Lower lobe of right lung (tissue), 2 donors: ENCODE measurements at places on chromosomes 12 and 14. TPM values are rescaled to one million over a fixed set of nuclear protein-coding genes. Genes with fewer than 3 reads are reported as not detected.

DNA sequence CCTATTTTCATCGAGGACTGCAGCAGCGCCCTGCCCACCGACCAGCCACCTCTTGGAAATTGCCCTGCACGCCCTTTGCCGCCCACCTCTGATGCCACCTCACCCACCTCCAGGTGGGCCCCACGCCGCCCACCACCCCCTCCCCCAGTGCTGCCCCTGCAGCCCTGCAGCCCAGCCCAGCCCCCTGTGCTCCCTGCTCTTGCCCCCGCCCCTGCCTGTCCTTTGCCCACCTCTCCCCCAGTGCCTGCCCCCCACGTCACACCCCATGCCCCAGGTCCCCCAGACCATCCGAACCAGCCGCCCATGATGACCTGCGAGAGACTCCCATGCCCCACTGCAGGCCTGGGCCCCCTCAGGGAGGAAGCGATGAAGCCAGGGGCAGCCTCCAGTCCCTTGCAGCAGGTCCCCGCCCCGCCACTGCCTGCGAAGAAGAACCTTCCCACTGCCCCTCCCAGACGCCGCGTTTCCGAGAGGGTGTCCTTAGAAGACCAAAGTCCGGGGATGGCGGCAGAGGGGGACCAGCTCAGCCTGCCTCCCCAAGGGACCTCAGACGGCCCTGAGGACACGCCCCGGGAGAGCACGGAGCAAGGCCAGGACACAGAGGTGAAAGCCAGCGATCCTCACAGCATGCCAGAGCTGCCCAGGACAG lies 96.5 kb downstream of the LGMN start:
- peak; percentile 89 for DNase-seq

GRCh38 chr12:76173756-76174155 lies 89.3 kb upstream of the NAP1L1 start:
- DNase-seq: no peak

DNA sequence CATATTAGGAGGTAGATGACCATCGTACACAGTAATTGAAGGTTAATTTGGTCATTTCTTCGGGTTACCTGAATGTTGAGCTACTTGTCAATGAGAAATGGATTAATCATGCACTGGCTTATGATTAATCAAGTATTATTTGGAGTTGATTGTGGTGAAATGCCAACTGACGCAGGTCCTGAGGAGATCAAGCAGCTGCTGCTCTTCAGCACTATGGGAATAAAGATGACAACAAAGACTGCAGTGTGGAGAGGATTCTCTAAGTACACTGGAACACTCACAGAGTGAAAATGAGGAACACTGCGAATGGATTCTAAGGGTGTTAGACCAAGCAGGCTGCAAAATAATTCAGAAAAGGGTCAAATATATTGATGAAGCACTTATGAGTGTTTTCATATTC lies 202.8 kb upstream of the DIO2 start:
- DNase-seq: no peak

- no peak for DNase-seq
Observed at GRCh38 chr12:109599087-109599486, 25.5 kb downstream of the MVK start.

DNA sequence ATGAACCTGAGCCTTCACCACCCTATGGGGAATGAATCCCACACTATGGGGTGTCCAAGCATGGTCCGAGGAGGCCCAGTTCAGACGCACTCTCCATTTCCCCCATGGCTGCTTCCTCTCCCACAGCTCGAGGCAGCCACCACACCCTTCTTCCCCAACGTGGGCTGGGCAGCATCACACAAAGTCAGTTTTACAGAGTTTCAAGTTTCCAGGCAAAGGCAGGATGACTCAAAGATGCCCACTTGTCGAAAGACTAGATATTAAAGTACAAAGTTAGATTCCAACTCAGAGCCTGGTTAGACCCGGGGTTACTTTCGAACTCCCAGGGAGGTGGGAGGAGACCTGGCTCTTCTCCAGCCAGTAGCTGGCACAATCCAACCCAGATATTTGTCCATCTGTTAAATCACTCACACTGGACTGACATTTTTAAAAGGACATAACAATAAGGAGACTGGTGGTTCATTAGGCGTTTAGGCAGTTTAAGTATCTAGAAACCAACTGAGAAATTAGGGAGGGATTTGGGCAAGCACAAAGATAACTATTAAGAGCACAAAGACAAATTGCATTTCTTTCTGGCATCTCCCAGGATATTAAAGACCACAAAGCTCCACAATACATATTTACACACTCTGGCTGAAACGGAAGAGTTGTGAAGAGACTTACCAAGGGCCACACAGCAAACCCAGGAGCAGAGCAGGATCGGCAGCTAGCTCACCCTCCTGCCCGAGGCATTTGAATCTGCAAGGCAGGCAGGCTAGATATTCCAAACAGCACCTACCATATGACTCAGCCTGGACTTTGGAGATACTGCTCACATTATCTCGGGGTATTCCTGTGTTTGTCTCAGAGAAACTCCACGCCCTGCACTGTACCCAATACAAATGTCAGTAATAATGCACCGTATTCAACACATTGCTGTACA lies 34.8 kb downstream of the TMCC3 start:
- no peak for DNase-seq

DNA sequence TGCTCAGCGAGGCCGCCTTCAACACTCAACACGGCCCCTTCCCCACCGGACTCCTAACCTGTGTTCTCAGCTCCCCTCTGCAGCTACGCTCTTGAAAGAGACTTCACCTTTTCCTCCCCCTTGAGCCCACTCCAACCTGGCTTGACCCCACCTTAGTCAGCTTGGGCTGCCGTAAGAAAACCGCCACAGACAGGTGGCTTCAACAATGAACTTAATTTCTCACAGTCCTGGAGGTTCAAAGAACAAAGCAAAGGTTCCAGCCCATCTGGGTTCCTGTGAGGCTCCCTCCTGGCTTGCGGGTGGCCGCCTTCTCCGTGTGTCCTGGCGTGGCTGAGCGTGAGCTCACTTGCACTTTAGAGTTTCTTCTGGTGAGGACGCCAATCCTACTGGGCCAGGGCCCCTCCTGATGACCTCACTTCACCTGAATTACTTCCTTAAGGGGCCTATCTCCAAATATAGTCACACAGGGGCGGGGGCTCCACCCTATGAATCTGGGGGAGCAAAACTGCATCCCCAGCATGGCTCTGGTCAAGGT lies 138.8 kb downstream of the CALM1 start:
- DNase-seq: peak; percentile 38

Gene GALNT9
- total RNA-seq: not detected

- no peak for DNase-seq
Observed at GRCh38 chr12:25806271-25806670, 152.2 kb upstream of the RASSF8 start.

DNA sequence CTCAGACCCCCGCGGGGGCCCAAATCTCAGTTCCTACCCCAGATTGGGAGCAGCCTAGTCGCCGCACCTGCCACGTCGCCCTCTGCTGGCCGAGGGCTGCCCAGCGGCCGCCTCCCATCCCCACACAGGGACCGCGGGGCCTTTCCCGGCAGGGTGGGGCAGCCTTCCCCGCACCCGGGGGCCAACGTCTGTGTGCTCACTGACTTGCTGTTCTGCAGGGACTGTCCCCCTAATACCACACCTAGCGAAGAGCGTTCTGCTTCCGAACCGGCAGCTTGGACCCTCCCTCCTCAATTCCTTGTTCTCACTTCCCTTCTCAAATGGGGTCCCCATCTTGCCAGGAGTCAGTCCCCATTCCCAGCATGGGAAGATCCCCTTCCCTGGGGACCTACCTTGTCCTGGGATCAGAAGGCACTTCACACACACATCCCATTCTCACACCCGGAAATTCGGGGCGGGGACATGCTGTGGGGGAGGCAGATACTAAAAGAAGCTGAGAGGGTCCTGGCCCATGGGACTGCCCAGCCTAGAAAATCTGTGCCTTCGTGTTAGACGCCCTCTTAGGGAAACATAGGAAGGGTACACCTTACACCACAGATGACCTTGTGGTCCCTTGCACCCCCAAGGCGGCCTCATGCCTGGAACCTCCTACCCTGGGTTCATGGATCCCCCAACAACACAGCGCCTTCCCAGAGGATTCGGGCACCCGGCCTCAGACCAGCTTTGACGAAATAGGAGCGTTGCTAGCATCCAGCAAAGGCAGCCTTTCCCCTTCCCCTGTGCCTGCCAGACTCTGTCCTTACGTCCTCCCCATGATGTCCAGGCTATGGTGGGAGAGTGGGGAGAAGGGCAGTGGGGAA lies 16.4 kb downstream of the ACVRL1 start:
- DNase-seq: peak; percentile 77

GRCh38 chr12:57611827-57612710 lies 834 bp downstream of the ARHGEF25 start:
- no peak for DNase-seq

Gene PIWIL1
- not detected for total RNA-seq

DNA sequence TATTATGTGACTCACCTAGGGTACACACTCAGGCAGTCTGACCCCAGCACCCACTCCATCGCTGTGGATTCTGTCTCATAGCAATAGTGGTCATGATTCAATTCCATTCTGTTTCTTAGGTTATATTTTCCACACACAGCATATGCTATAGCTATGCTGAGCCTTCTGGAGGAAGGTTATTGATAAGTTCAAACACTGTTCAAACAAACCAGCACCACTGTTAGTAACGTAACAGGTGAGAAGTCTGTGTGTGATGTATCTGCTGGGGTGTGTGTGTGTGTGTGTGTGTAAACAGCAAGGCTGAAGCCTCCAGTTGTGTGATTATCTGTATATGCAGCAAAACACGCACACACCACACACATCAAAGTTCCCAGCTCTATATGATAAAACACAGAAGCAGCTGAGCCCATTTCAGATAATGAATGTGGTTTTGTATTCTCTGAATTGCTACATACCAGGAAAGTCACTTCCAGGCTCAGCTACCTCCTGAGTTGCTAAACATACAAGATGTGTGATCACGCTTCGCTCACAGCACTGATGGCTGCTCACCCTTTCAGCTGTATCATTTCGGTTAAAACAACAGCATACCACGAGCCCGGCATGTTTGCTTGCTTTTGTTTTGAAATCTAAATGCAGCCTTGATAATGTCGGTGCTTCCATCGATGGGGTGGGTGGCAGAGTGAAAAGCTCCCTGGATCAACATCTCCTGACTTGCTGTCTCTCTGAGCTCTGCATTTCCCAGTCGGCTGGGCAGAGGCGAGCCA lies 6.8 kb upstream of the SYNE3 start:
- DNase-seq: no peak

DNA sequence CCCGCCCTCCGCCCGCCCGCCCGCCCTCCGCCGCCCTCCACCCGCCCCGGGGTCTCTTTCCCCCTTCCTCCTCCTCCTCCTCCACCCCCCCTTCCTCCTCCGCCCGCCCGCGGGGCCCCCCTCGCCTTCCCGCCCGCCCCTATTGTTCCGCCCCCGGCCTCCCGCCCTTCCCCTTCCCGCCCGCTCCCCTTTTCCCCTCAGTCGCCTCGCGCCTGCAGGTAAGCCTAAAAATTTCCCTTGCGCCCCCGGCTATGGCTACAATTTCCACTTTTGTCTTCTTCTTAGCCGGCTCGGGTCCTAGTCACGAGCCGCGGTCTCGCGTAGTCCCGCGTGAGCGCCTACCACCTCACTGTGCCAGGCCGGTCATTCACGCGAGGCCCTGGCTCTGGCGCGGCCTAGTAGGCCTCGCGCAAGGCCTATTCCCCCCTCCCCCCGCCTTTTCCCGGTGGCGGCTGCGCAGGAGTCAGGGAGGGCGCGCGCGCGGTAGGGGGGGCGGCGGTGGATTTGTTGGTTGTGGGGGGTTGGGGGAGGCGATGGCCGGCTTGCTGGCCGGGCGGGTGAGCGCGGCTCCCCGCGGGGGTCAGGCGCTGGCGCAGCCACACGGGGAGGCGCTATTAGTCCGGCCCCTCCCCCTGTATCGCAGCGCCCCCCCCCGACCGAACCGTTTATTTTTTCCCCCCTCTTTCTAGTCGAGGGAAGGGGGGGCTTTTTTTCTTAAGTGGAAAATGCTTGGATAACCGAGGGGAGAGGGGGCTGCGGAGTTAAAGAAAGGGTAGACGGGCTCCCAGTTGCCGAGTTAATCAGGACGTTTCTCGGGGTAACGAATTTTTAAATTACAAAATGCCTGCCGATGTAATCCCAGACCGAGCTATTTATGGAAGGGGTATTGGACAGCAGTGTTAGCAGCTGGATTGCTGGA lies 516 bp downstream of the PCBP2 start:
- DNase-seq: peak; percentile 91

Gene LBHD2
- total RNA-seq: not detected

Gene STAB2
- total RNA-seq: 1.4 TPM

Gene GPD1
- total RNA-seq: 67.0 TPM

- no peak for DNase-seq
Observed at GRCh38 chr14:34053666-34054065, 102.8 kb upstream of the EGLN3 start.

- no peak for DNase-seq
Observed at GRCh38 chr12:115511305-115511704, 766.2 kb downstream of the MED13L start.

Gene GLIPR1
- total RNA-seq: 52.0 TPM

Gene KCNK10
- total RNA-seq: not detected

Gene AQP6
- total RNA-seq: 0.09 TPM

- DNase-seq: no peak
Observed at GRCh38 chr12:128920468-128920867, 67.2 kb downstream of the GLT1D1 start.

- DNase-seq: no peak
Observed at GRCh38 chr12:102463659-102464249, 16.6 kb downstream of the IGF1 start.

Gene MYO1H
- 0.30 TPM for total RNA-seq
